BJ (cell line): ENCODE measurements at places on chromosomes 3 and 15. TPM values are rescaled to one million over a fixed set of nuclear protein-coding genes. Genes with fewer than 3 reads are reported as not detected.

DNA sequence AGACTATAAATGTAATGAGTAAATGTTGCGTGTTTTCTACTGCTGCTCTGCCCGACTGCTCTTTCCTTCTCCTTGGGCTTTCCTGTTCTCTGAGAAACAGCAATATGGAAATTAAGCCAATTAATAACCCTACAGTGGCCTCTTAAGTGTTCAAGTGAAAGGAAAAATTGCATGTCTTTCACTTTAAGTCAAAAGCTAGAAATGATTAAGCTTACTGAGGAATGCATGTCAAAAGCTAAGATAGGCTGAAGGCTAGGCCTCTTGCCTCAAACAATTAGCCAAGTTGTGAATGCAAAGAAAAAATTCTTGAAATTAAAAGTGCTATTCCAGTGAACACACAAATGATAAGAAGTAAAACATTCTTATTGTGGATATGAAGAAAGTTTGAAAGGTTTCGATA is 55.0 kb downstream of the ATP2C1 start:
- no peak for DNase-seq

DNA sequence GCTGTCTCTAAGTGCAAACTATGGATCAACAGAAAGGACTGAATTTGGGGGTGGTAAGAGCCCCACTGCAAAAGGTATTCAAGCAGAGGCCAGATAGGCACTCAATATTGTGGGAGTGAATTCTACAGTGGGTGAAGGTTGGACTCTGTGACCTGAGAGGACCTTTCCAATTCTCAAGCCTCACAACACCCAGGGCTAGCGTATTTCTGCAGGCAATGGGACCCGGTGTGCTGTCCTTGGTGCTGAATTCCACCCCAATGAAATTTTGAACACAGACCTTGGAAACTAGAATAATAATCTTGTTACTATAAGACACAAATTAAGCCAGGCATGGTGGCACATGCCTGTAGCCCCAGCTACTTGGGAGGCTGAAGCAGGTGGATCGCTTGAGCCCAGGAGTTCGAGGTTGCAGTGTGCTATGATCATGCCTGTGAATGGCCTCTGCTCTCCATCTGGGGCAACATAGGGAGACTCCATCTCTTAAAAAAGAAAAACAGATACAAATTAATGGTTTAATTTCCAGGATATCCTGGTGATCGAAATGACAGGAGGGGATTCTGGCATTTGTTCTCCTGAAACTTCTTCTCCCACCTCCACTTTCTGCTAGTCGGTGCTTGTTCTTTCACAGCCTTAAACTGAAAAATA is 135.4 kb downstream of the RAB11A start:
- DNase-seq = no peak

Gene ZNF148
- polyA plus RNA-seq = 18.4 and 31.7 TPM in 2 replicates

Gene FSIP1
- polyA plus RNA-seq = 0.22 and 0.65 TPM in 2 replicates

DNA sequence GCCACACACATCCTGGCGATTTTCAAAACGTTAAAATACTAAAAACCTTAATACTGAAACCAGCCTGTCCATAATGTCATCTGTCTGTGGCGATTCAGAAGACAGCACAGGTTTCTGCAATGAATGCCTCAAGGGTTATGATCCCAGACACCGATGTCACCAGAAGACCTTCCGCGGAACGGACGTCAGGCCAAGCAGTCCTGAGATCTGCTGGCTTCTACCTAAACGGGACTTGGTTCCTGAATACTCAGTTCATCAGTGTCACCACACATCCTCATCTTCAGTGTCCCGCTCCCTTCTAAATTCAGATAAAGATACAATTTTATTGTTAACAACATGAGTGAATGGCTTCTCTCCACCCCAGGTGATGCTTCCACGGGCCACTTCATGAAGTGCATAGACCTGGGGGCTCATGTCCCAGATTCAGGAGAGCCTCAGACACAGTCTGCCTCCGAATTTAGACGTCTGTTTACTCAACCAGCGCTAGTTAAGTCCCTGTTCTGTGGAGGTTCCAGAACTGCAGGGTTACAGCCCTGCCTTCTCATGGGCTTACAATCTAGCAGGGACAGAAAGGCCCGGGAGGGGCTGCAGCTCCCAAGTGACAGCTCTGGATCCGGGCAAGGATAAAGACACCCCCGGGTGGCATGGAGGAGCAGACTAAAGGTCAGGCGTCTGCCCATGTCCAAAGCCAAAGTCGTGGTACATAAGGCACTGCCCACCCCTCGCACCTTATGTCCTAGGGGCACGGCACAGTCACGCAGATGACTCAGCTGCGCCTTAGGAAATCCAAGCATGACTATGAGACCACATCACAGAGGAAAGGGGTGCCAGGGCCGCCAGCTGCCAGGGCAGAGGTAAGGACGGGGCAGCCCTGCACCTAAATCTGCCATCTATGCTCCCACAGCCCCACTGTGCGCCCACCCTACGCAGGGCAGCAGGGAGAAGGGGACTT is 75.9 kb downstream of the VGLL4 start:
- no peak for DNase-seq

GRCh38 chr3:123859177-123859576 is 25.0 kb downstream of the MYLK start:
- no peak for DNase-seq
